Stimulated activated CD4-positive, alpha-beta T cell treated with anti-CD3 and anti-CD28 coated beads, Interleukin-12 subunit alpha, Interleukin-12 subunit beta, amount 100 ng/mL, for 4 hours (primary cell): ENCODE measurements at places on chromosomes 4 and X.

DNA sequence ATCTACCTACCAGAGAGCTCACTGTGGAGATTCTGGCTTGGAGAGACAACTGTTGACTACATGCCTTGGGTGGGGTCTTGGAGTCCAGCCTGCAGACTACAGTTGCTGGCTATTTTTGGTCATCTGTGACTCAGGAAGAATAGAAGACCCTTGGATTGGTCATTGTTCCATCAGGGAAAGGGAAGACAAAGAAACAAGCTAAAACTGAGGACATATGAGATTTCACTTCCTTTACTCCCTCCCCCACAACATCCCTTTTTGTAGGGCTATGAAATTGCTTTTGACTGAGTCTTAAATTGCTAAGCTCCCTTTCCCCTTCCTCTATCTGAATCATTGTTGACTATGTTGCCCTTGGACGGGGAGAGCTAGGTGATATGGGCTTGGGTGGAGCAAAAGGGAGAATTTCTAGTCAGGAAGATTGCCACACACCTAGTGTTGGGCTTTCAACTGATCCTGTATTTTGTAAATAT is 11.7 kb downstream of the MSN start:
- DNase-seq = no peak

- no peak for DNase-seq
Measured at GRCh38 chr4:130703211-130703935, 1607.4 kb downstream of the C4orf33 start.

- DNase-seq = no peak
Measured at GRCh38 chr4:1772853-1773538, 20.1 kb upstream of the FGFR3 start.

DNA sequence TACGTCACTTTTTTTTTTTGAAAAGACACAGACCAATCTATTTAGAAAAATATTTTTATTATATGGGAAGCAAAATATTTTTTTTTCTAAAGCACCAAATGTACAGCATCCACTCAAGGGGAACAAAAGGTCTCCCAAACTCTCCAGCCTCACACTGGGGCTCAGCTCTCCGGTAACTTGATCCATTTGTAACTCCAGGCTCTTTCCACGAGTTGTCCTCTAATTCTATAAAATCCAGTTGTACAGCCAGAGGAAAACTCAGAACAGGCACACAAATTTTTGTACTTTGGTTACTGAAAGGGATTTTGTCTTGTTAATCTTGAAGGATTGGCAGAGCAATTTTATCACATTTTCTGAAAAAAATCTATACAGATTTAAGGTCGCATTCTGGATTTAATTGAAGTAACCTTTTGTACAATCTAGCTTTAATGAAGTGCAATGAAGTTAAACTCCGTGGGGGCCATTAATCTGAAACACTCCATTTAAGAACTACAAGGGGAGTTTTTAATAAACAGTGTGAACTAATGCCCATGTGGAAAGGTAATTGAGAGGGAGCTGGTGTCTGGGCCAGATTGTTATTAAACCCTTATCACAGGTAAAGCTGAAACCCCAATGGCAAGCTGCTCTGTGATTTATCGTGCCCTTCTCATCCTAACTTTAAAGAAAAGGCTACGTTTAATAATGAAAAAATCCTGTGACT is 161.2 kb upstream of the FRG1 start:
- DNase-seq = no peak

DNA sequence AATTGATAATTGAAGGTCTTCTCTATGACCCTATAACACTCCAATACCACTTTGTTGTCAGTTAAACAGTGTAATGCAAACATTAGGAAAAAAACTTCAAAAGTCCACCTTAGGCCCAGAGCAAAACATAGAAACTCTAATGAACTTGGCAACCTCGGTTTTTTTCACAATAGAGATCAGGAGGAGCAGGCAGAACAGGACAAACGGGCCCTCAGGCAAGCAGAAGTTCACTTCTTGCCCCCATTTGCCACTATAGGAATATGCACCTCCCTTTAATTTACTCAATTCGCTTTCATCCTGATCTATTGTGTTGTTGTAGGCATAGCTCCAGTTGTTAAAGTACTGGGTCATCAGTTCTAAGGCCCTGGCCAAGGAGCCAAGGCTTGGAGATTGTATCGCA is 18.2 kb downstream of the ACOX3 start:
- DNase-seq = no peak

GRCh38 chr4:54661686-54662085 is 3.9 kb downstream of the KIT start:
- DNase-seq = no peak

DNA sequence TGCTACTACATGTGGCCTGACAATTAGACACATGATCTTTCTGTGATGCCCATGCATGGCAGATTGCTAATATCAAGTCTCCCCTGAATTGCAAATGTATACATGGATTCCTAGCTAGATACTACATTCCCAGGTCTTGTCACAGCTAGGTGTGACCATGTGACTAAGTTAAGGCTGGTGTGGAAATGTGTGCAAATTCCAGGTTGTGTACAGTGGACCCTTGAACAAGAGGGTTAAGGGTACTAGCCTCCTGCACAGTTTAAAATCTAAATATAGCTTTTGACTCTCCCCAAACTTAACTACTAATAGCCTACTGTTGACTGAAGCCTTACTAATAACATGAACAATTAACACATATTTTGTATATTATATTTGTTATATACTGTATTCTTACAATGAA is 48.4 kb downstream of the HSD17B13 start:
- DNase-seq = no peak

DNA sequence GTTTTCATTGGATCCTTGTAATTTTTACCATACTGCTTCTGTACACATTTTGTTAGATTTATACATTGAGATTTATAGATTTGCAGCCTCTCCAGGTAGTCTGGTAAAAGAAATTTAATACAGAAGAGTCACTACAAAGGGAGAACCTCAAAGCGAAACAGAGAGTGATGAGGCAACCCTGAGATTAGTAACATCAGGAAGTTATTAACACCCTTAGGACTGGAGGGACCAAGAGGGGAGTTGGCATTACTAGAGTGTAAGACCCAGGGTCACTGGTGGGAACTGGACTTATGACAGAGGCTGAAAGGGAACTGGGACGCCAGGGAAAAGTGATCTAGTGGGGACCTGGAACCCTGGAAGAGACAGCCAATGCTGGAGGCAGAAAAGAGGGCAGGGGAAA is 20.6 kb upstream of the MAML3 start:
- DNase-seq = no peak

GRCh38 chrX:19410259-19410658 is 66.5 kb downstream of the PDHA1 start:
- DNase-seq = no peak

DNA sequence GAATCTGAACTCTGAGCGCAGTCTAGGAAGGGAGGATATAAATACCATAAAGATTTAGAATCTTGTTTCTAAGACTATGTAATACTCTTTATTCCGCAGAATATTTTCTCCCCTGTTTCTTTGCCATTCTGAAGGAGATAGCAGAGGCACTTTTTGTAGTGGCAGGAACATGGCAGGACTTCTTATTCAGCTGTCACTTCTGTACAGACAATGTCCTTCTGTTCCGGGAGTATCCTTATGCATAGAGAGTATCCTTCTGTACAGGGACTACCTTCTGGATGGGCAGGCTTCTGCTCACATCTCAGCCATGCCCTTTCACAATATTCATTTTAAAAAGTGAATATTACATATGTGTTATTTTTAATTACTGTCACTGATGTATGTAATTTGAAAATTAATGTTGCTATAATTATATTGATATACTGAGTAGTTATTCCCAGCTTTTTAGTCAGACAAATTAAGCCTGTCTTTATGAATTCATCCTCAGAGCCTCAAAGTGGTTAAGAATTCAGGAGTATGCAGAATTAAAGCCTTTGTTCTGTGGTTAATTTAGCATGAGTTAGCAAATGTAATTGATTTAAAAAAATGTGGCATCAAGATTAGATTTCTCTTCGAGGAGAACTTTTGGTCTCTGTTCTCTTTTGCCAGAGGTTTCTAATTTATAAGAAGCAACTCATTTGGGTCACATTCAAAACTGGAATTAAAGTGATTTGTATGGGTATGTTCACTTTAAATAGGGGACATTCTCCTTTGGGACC is 174.4 kb downstream of the FHIP1A start:
- no peak for DNase-seq

GRCh38 chr4:181528570-181529184 is 714.5 kb upstream of the TENM3 start:
- no peak for DNase-seq

- no peak for DNase-seq
Measured at GRCh38 chrX:42107495-42108488, 184.4 kb upstream of the CASK start.

- DNase-seq = no peak
Measured at GRCh38 chr4:125091101-125091500, 223.7 kb upstream of the FAT4 start.

- no peak for DNase-seq
Measured at GRCh38 chrX:119549327-119550016, 15.7 kb downstream of the STEEP1 start.

DNA sequence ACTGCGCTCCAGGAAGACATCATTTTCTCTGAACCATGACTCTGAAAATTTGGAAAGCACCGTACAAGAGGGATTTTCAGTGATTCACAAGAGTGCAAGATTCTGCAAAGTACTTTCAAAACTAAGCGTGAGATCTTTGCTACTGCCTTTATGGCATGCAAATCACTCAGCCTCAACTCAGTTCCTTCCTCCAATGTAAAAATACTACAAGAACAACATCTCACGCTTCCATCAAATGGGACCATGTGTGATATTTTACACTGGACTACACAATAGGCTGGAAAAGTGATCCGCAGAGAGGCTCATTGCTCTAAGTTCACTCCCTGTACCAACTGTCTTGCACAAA is 674 bp upstream of the IL15 start:
- DNase-seq = no peak

DNA sequence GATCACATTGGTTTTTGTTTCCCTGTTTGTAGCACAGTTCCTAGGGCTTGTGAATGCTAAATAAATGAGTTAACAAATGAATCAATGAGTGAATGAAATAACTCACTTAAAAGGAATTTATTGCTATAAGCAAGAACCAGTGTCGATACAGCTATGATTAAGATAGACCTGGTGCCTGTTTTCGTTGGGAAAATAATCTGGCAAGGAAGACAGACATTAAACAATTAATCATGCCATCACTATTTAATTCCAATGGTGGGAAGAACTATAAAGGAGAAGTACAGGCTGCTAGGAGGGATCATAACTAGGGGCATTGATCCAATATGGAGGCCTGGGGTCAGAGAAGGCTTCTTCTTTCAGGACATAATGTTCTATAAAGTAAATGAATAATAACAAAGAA is 4.5 kb upstream of the CBR4 start:
- no peak for DNase-seq

DNA sequence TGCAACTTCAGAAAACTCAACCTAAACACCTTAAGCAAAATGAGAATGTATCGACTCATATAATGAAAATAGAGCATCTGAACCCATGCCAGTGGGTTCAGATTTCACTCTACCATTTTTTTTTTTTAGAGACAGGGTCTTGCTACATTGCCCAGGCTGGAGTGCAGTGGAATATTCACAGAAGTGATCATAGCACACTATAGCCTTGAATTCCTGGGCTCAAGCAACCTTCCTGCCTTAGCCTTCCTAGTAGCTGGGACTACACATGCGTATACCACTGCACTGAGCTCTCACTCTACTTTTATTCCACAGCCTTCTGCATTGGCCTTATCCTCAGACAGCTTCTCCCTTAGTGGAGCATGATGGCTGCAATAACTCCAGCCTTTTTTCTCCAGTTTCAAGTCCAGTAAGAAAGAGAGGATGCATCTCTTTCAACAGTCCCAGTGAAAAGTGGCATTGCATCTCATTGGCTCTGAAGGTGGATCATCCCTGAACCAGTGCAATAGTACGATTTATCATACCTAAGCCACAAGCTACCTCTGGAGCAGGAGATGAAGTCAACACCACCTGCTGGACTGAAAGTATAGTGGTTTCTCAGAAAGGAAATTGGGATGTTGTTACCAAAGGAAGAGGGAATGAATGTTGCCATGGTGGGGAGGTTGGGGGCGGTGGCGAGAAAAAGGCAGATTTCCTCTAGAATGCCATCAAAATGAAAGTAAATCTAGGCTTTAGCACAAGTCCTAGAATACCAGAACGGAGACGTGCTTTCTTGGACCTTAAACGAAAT is 2.0 kb upstream of the SOD3 start:
- no peak for DNase-seq

DNA sequence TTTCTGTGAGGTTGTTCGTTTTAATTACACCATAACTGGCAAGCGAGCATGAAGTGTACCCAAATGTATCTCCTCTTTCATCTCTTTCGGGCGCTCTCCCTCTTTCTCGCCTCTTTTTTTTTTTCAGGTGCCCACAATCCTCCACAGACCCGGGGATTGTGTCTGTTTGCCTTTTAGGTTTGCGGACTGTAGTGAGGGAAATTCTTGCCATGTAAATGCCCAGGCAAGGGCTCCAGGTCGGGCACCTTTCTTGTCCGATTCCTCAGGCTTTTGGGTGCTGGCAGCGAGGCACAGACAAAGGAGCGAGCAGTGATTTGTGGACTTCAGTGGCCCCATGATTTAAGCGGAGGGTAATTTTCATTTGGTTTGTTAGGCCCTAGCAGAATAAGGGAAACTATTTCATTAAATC is 1.1 kb upstream of the PHOX2B start:
- no peak for DNase-seq

DNA sequence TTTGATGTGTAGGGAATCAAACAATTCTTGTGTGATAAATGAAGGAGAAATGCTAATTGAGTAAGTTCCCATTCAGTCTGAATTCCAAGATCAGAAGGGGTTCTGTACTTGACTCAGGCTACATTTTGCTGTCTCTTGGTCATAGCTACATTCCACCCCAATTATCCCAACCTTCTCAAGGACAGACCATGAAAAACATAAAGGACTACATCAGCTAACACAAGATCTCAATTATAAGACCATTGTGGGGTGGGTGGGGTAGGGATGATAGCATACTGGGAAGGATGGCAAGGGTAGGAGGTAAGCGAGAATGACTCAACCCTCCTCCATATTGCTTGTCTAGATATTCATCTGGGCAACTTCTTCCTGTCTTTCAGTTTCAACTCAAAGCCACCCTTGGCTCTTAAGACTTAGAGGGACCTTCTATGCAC is 87.4 kb upstream of the ETNPPL start:
- no peak for DNase-seq

- DNase-seq = no peak
Measured at GRCh38 chr4:80587871-80588385, 252.4 kb downstream of the CFAP299 start.
